ENCODE measurements at places on chromosomes 7 and 10.

DNA sequence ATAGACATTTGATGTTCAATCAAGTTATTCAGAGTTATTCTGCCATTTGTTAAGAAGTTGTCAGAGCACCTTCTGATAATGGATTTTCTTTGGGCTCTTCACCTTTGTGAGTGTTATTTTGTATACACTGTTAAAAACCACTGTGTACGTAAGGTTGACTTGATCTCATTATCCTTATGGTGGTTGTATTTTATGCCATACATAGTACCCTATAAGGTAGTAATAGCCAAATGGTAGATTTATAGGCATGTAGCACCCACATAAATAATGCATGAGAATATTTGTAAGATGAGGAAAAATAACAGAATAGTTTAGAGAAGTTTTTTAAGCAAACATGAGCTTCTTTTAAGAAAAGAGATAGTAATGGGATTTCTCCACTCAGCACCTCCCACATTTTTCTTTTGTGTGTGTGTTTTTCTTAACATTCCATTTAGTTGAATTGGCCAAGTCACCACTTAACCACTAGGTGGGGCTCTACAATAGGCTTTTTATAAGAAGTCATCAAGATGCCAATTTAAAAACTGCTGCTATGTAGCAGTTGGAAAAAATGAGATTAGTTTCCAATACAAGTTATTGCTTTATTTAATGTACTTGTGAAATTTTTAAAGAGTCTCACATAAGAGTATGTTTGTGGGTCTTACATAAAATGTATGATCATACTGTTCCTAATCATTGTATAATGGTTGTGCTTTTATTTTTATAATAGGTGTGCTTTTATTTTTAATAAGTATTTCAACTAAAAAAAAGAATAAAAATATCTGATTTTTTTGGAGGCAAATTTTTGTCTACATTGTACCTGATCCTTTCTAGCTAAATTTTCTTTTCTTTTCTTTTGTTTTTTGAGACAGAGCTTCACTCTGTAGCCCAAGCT lies 41.1 kb upstream of the STMP1 start:
- peak; percentile 31 for DNase-seq

GRCh38 chr7:68862736-68863135 lies 735.5 kb upstream of the AUTS2 start:
- DNase-seq, result peak; percentile 42

DNA sequence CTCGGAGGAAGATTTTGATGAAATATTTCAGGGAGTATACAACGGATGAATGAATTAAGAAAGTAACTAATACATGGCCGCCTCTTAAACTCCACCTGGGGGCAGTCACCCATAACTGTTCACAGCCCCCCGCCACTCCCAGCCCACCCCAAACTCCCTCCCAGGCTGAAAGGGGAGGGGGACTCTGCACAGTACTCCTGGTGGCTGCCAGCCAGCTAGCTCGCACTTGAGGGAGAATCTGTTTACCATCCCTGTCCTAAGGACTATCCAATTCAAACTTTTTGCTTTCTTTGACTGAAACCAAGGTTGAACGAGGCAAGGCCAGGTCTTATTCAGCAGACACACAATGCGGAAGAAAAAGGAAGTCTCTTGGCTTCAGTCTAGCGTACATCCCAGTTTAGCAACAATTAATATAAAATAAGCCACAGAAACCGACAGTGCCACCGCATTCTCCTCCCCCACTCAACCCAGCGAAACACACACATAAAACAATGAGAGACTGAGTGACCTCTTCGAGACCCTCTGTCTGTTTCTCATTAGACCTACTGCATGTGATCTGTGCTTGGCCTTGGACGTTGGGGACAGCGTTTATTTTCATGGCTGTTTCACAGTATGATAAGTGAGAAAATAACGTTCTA lies 219.5 kb downstream of the GLI3 start:
- no peak for DNase-seq

GRCh38 chr7:29483219-29484104 lies 80.2 kb upstream of the PRR15 start:
- DNase-seq, result no peak

GRCh38 chr10:58972576-58973234 lies 203.7 kb upstream of the PHYHIPL start:
- DNase-seq, result no peak

GRCh38 chr7:84113286-84113685 lies 81.3 kb downstream of the SEMA3A start:
- no peak for DNase-seq

- DNase-seq, result no peak
Observed at GRCh38 chr7:139937715-139938114, 108.7 kb downstream of the TBXAS1 start.

DNA sequence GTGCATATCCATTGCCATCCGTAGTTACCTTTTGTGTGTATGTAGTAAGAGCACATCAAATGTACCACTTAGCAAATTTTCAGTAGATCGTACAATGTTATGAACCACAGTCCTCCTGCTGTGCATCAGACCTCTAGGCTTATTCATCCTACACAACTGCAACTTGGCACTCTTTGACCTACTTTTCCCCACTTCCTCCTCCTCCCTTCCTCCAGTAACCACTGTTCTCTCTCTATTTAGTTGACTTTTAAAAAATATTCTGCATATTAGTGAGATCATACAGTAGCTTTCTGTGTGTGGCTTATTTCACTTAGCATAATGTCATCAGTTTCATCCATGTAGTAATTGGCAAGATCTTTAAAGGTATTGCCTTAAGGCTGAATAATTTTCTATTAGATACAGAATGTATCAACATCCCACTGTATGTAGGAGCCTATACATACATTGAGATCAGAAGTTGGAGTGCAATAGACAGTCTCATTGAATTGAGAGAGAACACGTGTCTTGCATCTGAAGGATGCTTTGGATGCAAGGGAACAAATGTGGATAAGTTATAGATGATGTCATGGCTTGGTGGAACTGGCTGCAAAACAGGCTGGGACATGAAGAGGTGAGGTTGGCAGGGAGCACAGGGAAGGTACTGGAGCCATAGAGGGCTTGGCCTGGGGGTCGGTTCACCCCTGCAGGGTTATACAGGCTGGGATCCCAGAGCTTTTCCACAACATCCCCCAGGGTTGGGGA lies 83.0 kb upstream of the FAM180A start:
- DNase-seq, result no peak

GRCh38 chr7:39464350-39465054 lies 101.7 kb upstream of the YAE1 start:
- DNase-seq, result no peak

DNA sequence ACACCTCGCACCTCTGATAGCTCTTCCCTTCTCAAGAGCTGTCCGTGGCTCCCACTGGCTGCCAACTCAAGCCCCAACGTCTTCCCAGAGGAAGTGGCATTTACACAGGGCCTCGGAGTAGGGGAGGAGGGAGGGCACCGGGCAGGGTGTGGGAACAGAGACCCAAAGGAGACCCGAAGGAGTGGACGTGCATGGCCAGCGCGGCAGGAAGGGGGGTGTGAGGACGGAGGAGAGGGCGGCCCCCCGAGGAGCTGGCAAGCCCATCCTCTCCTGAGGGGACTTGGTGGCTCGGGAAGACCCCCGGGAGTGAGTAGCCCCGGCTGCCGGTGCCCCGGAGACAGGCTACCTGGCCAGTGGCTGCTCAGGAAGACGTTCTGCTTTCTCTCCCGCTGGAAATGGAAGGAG lies 85.9 kb downstream of the FOXL3 start:
- no peak for DNase-seq

GRCh38 chr7:36303202-36304098 lies 86.2 kb upstream of the ANLN start:
- peak; percentile 57 for DNase-seq

GRCh38 chr10:72335394-72336258 lies 19.1 kb downstream of the DNAJB12 start:
- DNase-seq, result no peak

DNA sequence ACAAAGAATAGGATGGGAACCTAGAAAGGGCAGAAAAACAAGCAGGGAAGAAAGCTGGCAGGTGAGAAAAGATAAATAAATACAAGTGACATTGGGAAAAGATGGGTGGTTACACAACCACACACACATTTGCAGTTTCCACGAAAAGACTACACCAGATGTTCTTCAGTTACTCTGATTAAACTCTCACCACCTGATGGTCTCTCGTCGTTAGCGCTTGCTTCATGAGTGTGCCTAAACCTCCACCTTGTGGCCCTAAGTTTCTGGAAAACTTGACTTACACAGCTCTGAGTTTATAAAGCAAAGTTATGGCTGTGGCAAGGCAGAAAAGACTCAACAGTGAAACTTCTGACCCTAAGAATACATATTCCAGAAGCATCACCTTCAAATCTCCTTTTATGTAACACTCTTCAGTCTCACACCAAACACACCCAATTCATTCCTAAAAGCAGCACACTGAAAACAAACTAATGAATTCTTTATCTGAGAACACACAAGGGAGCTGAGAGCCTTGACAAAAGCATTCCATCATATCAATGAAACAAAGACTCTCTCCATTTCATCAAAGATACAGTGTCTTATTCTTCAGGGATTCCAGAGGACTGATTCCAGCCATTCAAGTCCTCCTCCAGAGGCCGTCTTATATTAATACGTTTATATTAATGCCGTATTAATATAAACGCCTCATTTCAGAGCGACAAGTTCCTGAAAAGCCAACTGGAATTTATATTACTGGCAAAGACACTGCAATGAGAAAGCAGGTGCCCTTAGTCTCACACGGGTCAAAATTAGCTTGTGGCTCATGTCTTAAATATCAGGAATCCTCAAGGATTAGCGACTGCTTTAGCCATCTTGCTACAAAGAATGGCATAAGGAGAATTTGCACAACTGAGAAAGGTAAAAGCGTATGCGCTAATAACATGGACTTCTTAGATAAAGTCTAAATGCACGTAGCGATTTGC lies 77.6 kb downstream of the RNF216 start:
- DNase-seq, result no peak

DNA sequence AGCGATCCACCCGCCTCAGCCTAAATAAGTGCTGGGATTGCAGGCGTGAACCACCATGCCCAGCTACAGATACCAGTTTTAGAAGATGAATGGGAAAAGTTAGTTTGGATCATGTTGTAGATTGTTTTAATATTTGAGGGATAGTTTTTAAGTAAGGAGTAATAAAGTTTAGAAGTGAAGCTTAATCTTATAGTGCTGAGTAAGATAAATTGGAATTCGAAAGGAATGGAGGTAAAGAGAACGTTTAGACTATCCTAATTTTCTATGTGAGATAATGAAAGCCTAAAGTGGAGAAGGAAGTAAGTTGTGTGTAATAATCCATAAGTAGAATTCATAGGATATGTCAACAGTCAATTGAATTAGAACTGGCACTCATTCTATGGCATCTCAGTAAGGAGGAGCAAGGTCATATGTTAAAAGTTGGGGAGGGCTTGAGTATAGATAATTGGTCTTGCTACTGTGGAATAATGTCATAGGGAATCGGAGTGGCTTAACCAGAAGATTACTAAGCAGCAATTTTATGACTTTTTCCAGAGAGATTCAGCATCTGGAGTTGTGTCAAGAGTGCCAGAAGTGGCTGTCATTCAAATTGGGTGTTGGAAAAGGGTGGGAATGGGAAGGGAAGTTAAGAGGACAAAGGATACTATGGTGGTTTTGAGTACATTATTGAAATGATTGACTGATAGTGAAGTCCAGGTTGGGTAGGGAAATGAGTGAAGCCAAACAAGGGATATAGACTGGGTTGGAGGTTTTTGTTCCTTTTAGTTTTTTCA lies 12.1 kb downstream of the TAX1BP1 start:
- no peak for DNase-seq

DNA sequence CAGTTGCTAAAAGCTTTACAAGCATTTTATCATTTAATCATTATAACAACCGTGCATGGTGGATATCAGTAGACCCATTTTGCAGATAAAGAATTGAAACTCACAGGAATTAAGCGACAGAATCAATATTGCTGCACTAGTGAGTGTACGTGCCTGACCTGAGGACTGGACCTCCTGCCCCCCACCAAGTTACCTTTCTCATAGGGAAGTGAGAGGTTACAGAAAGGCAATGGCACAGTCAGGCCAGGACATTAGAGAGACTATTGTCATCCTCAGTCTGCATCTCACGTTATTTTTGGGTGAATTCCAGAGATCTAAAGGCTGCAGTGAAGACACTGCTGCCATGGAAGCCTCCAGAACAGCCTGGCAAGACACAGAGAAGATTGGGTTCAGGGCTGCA lies 80.9 kb downstream of the WDFY4 start:
- no peak for DNase-seq
